Mesothelial cell of epicardium (in vitro differentiated cells): ENCODE measurements at places on chromosomes 6 and 20. TPM values are rescaled to one million over a fixed set of nuclear protein-coding genes. Genes with fewer than 3 reads are reported as not detected.

MYB gene
- 1.6 to 2.4 TPM (median 2.0 TPM) in 3 replicates for total RNA-seq

SLC35B3 gene
- total RNA-seq, result 26.6 to 27.1 TPM (median 27.0 TPM) in 3 replicates

PNPLA1 gene
- 0.14 TPM in 1 of 3 replicates, not detected in the others for total RNA-seq

STMND1 gene
- total RNA-seq, result 0.34 to 0.38 TPM in 2 of 3 replicates, not detected in the other

GPR6 gene
- not detected in 3 replicates for total RNA-seq

RNASET2 gene
- total RNA-seq, result 37.0 to 42.3 TPM (median 41.5 TPM) in 3 replicates

TSPO2 gene
- not detected in 3 replicates for total RNA-seq

DNA sequence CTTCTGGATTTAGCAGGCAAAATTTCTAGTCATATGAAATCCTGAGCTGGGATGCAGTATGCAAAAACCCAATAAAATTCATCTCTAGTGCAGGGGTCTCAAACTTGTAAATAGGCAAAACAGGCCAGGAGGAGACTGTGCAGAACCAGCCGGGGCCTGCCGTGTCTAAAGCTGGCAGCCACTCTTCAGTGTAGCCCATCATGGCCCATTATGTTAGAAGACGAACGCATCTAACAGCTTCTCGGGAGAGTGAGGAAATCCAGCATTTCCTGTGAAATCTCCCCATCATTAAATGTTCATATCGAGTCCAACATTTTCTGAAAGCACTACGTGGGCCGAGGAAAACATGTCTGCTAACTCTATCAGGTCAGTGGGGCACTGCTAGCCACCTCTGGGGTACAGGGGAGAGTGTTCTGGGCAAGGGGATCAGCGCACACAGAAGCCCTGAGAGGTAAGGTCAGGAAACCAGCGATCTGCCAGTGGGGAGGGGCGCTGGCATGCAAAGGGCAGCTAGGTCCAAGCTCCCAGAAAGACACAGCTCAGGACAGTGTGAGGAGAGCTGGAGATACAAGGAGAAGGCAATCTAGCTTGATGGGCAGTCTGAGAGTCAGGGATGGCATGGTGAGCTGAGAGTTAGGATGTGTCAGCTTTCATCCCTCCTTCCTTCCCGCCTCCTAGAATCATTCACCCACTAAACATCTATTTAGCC, 144.2 kb downstream of the PREX1 start:
- DNase-seq, result no peak
- H3K4me3 ChIP-seq, result no peak overlapping the region
- peak overlapping the region; percentile 72 for H3K27ac ChIP-seq
- peaks cover 20% of the 10 kb centered on the region for H3K4me1 ChIP-seq
- no peaks in the 10 kb centered on the region for H3K36me3 ChIP-seq

DNA sequence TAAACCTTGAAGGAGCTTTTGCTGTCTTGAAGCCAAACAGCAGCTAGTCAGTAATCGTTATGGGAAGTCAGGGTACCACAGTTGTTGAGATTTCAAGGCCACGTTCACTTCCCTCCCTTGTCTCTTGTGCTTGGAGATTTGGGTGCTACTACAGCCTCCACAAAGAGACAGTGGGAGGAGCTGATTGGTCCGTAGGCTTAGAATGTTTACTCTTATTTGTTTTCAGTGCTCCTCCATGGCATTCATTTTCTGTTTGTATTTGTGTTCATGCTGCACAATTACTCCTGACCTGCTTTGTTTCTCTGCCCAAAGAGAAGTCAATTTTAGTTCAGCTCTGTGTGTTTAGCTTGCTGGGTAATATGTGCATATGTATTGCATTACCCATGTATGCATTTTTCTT, 147.7 kb downstream of the PRL start:
- no peak for DNase-seq
- H3K27ac ChIP-seq, result peak overlapping the region; percentile 97
- H3K4me3 ChIP-seq, result no peak overlapping the region
- no peaks in the 10 kb centered on the region for H3K27me3 ChIP-seq
- H3K4me1 ChIP-seq, result peaks cover 79% of the 10 kb centered on the region

- H3K36me3 ChIP-seq, result no peaks in the 10 kb centered on the region
- no peak overlapping the region for H3K4me3 ChIP-seq
- peaks cover 10% of the 10 kb centered on the region for H3K4me1 ChIP-seq
- H3K27me3 ChIP-seq, result no peaks in the 10 kb centered on the region
- no peak for DNase-seq
Measured at GRCh38 chr6:39426073-39426456, 103.6 kb upstream of the KCNK16 start.

DNA sequence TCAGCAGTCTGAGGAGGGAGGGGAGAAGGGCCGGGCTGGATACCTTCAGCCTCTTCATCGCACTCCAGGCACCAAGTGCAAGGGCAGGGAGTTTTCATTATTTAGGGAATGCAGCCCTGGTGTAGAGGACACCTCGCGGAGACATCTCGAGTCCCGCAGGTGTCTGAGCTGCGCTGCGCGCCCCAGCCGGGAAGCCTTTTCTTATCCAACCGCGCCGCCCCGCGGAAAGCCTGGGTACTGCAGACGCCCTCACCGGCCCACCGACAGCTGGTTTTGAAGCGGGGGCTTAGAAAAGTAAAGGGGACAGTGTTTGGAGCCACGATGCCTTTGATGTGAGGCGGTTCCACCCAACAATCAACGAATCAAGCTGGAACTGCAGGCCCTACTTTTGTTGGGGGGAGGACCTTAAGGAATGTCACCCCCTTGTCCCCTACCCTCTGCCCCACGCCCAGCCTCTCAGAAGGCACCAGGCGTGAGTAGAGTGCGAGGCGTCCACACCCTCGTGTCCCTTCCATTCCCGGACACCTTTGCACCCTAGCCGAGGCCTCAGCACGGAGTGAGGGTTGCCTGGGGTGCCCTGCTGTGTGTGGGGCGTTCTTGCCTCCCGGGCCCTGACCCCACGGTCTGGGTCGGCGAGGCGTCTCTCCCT, 8.6 kb downstream of the NKX2-2 start:
- no peak overlapping the region for H3K27ac ChIP-seq
- peak overlapping the region; percentile 43 for H3K4me3 ChIP-seq
- peak; percentile 68 for DNase-seq
- H3K27me3 ChIP-seq, result peaks cover 96% of the 10 kb centered on the region
- no peaks in the 10 kb centered on the region for H3K36me3 ChIP-seq

DNA sequence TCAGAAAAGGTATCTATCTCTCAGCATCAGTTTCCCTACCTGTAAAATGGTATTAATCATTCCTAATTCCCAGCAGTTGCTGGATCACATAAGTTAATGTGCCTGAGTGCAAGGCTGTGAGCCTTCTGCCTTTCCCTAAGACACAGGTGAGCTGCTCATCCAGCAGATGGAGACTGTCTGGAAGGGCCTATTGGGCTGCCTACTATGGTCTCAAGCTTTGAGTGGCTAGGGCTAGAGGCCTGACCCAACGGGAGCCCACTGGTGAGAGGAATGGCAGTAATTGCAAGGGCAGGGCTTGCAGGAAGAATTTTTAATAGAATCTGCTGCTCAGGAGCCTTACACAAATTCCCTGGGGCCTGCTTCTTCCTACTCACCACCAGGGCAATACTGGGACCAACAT, 4.3 kb downstream of the KHDC1 start:
- H3K27ac ChIP-seq, result no peak overlapping the region
- H3K4me3 ChIP-seq, result no peak overlapping the region
- no peaks in the 10 kb centered on the region for H3K27me3 ChIP-seq
- no peak for DNase-seq

GRCh38 chr20:41469868-41470267, 103.2 kb upstream of the EMILIN3 start:
- H3K27ac ChIP-seq, result no peak overlapping the region
- H3K27me3 ChIP-seq, result no peaks in the 10 kb centered on the region
- no peaks in the 10 kb centered on the region for H3K4me1 ChIP-seq
- H3K4me3 ChIP-seq, result no peak overlapping the region

GRCh38 chr6:116405138-116405537, 34.4 kb downstream of the DSE start:
- H3K27me3 ChIP-seq, result no peaks in the 10 kb centered on the region
- H3K4me1 ChIP-seq, result peaks cover 65% of the 10 kb centered on the region
- H3K27ac ChIP-seq, result peak overlapping the region; percentile 85
- no peak for DNase-seq
- H3K4me3 ChIP-seq, result peak overlapping the region; percentile 30

- peak; percentile 86 for DNase-seq
- H3K27ac ChIP-seq, result peak overlapping the region; percentile 95
- H3K36me3 ChIP-seq, result peaks cover 34% of the 10 kb centered on the region
Measured at GRCh38 chr20:51456511-51457509, 85.7 kb downstream of the NFATC2 start.

- H3K27me3 ChIP-seq, result no peaks in the 10 kb centered on the region
- H3K36me3 ChIP-seq, result no peaks in the 10 kb centered on the region
- peaks cover under 1% of the 10 kb centered on the region for H3K4me1 ChIP-seq
- no peak overlapping the region for H3K4me3 ChIP-seq
- no peak for DNase-seq
- no peak overlapping the region for H3K27ac ChIP-seq
Measured at GRCh38 chr20:23651117-23651516, 13.4 kb upstream of the CST3 start.

GRCh38 chr6:148467926-148468325, 125.3 kb downstream of the SASH1 start:
- peaks cover 3% of the 10 kb centered on the region for H3K36me3 ChIP-seq
- peaks cover 35% of the 10 kb centered on the region for H3K4me1 ChIP-seq
- H3K4me3 ChIP-seq, result no peak overlapping the region
- H3K27me3 ChIP-seq, result no peaks in the 10 kb centered on the region

- peaks cover 62% of the 10 kb centered on the region for H3K36me3 ChIP-seq
- H3K27me3 ChIP-seq, result no peaks in the 10 kb centered on the region
- H3K27ac ChIP-seq, result no peak overlapping the region
- DNase-seq, result no peak
Measured at GRCh38 chr20:21338291-21338690, 35.2 kb downstream of the XRN2 start.

DNA sequence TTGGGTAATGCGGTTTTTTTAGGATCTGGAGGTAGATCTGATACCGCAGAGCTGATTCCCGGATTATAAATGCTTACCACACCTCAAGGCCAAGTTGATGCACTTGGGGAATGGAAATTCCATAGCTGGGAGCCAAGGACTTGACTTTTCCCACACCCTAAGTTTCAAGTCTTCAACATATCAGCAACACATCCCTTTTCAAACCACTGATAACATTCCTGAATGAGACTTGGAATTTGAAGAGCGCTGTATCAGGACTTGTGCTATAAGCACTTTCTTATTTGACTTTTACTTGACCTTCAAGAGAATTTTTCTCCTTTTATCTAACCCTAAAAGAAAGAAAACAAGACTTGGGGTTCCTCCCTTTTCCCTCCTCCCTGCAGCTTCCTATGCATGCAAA, 90.6 kb upstream of the NAA20 start:
- no peak for DNase-seq
- no peaks in the 10 kb centered on the region for H3K36me3 ChIP-seq
- H3K4me3 ChIP-seq, result no peak overlapping the region
- H3K27ac ChIP-seq, result peak overlapping the region; percentile 59

GRCh38 chr20:62227591-62227976, 7.5 kb upstream of the HRH3 start:
- no peaks in the 10 kb centered on the region for H3K4me1 ChIP-seq
- H3K27ac ChIP-seq, result no peak overlapping the region
- H3K27me3 ChIP-seq, result peaks cover 48% of the 10 kb centered on the region
- DNase-seq, result no peak
- no peak overlapping the region for H3K4me3 ChIP-seq
